Stimulated activated naive CD4-positive, alpha-beta T cell (primary cell): ENCODE measurements at places on chromosomes 3 and 15.

- DNase-seq = peak; percentile 67
These were observed 7.0 kb downstream of the ADIPOQ start for GRCh38 chr3:186849374-186849975.

DNA sequence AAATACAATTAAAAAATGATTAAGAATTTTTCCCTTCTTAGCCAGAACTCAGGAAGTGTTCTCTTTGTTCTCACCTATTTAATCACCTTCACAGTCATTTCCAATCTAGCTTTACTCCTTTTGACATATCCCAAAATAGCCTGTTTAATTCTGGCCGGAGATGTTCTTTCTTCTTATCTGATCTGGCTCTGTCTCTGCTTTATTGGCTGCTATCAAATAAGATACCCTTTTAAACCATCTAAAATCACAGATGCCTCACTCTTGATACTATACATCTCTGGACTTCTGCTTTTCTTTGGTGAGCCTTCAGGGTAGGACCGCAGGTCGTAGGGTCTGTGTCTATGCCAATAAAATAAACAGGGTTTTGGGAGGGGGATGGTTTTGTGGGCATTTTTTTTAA, 319.2 kb upstream of the SEMA6D start:
- DNase-seq = no peak

DNA sequence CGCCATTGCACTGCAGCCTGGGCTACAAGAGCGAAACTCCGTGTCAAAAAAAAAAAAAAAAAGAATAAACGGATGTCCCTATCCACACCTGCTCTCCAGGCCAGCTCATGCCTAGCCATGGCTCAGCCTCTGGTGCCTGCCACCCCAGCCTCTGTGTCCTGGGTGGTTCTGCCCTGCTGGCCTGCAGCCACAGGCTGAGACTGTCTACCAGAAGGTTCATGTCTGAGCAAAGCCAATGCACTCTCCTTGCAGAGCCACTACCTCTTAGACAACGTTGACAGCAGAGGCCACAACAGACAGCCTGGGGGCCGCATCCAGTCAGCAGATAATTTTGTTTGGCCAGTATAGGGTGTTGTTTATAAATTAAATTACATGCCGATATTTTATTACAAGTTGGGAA, 127.7 kb downstream of the ASB7 start:
- DNase-seq = no peak

- DNase-seq = no peak
These were observed 156.8 kb downstream of the ATP10A start for GRCh38 chr15:25706176-25706955.

- DNase-seq = peak; percentile 59
These were observed 25.0 kb upstream of the GPR171 start for GRCh38 chr3:151227807-151228665.

DNA sequence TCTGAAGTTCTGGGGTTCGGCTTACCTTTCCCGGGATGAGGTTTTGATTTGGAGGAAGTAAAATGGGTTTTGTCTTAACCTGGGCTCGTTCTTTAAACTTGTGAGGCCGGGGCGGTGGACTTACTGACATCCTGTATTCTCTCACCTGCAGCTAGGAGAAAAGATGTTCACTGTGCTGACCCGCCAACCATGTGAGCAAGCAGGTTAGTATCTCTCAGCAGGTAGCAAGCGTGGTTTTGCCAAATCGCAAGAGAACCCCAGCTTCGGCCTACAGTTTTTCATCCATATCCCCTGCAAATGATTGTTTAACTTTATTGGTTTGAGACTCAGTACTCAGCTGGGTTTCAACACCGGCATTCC, 891 bp downstream of the ENTPD3 start:
- no peak for DNase-seq

DNA sequence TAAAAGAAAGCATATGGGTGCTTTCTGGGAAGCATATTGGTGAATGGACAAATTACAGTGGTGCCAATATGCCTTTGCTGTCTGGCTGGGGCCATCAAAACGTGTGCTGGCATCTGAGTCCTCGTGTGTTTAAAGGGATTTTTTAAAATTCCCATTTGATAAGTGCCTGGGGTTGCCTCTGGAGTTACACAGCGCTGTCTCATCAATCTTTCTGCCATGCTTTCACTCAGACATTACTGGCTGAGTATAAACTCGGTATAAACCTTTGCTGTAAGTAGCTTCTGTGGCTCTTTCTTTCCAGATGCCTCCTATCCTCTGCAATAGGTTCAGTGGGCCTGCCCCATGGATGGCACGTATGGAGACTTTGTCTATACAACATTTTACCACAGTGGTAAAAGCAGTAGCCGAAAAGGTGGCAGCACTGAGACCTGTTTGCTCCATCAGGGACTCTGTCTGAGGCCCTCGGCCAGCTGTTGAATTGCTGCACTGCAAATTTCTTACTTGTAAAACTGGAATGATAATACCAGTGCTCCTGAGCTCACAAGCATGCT, 195.5 kb downstream of the LPP start:
- DNase-seq = no peak

- no peak for DNase-seq
These were observed 612 bp upstream of the C15orf40 start for GRCh38 chr15:83012076-83012426.

GRCh38 chr3:190581041-190581541, 67.2 kb downstream of the IL1RAP start:
- DNase-seq = no peak

- DNase-seq = no peak
These were observed 53.6 kb upstream of the MYO5C start for GRCh38 chr15:52349052-52349700.

- no peak for DNase-seq
These were observed 127.7 kb downstream of the PDE8A start for GRCh38 chr15:85109333-85109732.

DNA sequence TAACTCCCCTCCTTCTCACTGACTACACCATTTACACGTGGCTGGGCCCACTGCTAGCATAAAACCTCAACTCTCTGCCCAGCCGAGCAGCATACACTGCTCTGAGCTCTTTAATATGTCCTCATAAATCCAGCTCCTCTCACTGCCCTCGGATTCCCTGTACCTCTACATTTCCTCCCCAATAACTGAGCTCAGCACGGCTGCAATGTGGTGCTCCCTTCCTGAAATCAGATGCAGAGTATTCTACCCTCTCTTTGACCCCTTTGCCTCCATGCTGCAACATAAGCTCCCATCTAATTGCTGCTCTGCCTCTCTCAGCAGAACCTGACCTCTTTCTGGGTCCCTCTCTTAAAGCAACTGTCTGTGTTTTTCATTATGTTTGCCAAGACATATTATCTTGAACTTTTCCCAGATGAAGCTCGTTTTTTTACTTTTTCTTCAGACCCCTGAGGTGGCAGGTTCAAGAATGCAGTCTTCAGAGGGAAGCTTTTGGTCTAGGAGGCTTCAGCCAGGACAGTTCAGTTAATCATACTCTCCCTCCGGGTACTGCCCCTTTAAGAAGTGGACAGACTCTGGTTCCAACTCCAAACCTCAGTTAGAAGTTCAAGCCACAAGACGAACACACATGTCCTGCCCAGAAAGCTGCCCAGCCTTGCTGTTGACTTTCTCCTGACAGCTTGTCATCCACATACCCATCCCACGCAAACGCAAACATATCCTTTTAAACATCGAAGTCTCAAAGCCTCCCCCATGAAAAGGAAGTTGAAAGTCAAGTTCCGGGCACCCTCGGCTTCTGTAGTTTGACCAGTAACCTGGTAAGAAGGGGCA, 81.1 kb upstream of the NEO1 start:
- DNase-seq = no peak

- DNase-seq = no peak
These were observed 4.5 kb upstream of the SEMA3B start for GRCh38 chr3:50264383-50264963.

DNA sequence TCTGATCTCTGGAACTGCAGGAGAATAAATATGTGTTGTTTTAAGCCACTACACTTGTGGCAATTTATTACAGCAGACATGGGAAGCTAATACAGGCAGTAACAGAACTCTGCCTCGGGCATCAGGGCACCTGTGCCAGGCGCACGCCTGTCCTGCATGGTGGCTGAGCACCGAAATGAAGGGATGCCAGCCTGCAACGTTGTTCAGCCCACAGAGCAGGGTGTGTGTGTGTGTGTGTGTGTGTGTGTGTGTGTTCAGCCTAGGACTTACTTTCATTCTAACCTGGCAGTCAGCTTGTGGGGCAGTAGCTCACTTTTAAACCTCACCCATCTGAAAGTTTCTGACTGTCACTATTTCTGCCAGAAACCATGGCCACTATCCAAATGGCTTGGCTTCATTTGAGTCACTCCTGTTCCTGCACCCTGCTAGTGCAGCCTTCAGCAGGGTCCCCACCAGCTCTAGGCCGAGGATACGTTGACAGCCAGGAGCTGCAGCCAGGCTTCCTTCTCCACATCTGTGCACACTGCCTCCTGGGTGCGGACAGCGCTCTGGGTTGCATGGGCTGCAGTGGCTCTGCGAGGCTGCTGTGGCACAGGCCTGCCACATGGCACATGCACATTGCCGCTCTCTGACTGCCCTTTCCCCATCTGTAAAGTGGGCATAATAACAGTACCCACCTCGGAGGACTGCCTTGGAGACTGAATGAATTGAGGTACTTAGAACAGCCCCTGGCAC, 4.5 kb downstream of the UROC1 start:
- DNase-seq = no peak

- no peak for DNase-seq
These were observed 122.7 kb downstream of the NTRK3 start for GRCh38 chr15:88133795-88134194.
